ENCODE measurements at places on chromosomes 1 and 21. TPM values are rescaled to one million over a fixed set of nuclear protein-coding genes. Genes with fewer than 3 reads are reported as not detected.

- H3K4me3 ChIP-seq, result no peak overlapping the region
- DNase-seq, result no peak
- no peaks in the 10 kb centered on the region for H3K36me3 ChIP-seq
- H3K4me1 ChIP-seq, result no peaks in the 10 kb centered on the region
These were observed 98.3 kb upstream of the ARHGEF16 start for GRCh38 chr1:3355894-3356826.

Gene TRMT1L
- 28.6 TPM for total RNA-seq

Gene HRNR
- not detected for total RNA-seq

DNA sequence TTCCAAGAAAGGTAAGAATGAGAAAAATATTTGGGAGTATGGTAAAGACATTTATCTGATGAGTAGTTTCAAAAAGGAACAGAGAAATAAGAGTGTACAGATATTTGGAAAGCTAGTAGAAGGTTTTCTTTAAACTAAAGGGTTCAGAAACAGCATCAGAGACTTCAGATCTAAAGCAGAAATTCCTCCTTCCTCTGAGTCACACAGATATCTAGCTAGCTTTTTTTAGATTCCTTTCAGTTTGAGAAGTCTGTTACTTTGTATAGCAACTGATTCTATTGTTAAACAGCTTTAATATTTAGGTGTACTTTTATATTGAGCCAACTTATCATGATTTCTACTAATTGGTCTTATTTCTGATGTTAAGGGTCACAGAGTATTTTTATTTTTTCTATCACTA is 4.7 kb downstream of the AMY2B start:
- H3K4me1 ChIP-seq, result no peaks in the 10 kb centered on the region
- peaks cover 11% of the 10 kb centered on the region for H3K36me3 ChIP-seq
- no peak overlapping the region for H3K4me3 ChIP-seq
- H3K27me3 ChIP-seq, result no peaks in the 10 kb centered on the region
- H3K27ac ChIP-seq, result peak overlapping the region; percentile 11

DNA sequence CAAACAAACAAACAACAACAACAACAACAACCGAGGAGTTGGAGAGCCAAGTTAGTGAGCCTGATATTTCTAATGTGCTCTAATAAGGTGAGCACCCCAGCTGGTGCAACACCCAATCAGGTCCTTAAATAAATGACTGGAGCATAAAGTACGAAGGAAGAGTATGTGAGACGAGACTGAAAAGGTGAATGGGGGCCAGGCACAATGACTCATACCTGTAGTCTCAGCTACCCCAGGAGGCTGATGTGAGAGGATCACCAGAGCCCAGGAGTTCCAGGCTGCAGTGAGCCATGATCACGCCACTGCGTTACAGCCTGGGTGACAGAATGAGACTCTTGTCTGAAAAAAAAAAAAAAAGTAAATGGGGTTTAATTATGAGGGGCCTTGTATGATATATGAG is 152.0 kb upstream of the ZRANB2 start:
- H3K27ac ChIP-seq, result no peak overlapping the region
- no peaks in the 10 kb centered on the region for H3K27me3 ChIP-seq
- H3K4me3 ChIP-seq, result no peak overlapping the region
- H3K36me3 ChIP-seq, result no peaks in the 10 kb centered on the region
- H3K4me1 ChIP-seq, result no peaks in the 10 kb centered on the region
- DNase-seq, result no peak

DNA sequence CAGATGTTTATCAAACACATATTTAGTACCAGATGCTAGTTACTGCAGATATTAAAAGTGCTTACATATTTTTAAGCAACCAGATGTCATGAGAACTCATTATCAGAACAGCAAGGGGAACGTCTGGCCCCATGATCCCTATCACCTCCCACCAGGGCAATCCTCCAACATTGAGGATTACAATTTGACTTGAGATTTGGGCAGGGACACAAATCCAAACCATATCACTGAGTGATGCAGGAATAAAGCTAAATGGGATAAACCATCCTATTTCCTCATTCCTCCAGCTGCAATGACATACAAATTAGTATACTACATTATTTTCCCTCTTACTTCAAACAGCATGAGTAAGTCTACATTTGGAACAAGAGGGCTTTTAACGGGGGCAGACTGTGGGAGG is 3.1 kb upstream of the KCNK2 start:
- H3K4me1 ChIP-seq, result peaks cover 8% of the 10 kb centered on the region
- peaks cover 33% of the 10 kb centered on the region for H3K27me3 ChIP-seq

GRCh38 chr1:3019516-3020051 is 1.7 kb upstream of the ACTRT2 start:
- no peaks in the 10 kb centered on the region for H3K4me1 ChIP-seq
- peaks cover 2% of the 10 kb centered on the region for H3K27me3 ChIP-seq
- peak; percentile 5 for DNase-seq
- no peaks in the 10 kb centered on the region for H3K36me3 ChIP-seq
- no peak overlapping the region for H3K4me3 ChIP-seq

DNA sequence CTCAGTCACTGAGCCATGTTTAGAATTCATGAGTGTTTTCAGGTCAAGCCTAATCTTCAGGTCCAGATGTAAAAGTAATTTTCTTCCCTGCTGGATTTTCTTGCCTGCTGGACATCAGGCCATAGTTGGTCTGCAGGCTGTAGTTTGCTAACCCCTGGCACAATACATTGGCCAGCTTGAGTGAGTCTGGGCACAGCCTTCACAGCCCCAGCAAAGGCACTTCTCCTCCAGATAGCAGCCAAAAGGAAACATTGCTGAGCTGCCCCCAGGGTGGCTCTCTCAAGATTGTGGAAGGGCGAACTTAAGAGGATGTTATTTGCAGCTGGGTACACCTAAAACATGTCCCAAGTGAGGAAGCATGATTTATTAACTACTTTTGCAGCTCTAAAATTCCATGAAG is 126.8 kb downstream of the PIK3R3 start:
- DNase-seq, result no peak
- H3K27me3 ChIP-seq, result no peaks in the 10 kb centered on the region
- no peak overlapping the region for H3K4me3 ChIP-seq
- H3K36me3 ChIP-seq, result peaks cover 25% of the 10 kb centered on the region
- H3K27ac ChIP-seq, result no peak overlapping the region
- no peaks in the 10 kb centered on the region for H3K4me1 ChIP-seq

Gene LRIF1
- 12.9 TPM for total RNA-seq

Gene FCRL2
- not detected for total RNA-seq

DNA sequence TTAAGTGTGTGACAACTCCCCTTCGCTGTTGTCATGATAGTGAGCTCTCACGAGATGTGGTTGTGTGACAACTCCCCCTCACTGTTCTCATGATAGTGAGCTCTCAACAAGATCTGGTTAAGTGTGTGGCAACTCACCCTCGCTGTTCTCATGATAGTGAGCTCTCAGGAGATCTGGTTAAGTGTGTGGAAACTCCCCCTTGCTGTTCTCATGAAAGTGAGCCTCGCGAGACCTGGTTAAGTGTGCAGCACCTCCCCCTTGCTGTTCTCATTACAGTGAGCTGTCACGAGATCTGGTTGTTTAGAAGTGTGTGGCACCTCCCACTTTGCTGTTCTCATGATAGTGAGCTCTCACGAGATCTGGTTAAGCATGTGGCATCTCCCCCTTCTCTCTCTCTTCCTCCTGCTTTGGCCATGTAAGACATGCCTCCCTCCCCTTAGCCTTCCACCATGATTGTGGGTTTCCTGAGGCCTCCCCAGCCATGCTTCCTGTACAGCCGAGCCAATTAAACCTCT is 25.1 kb upstream of the LSS start:
- DNase-seq, result peak; percentile 75
- H3K4me3 ChIP-seq, result no peak overlapping the region
- no peaks in the 10 kb centered on the region for H3K27me3 ChIP-seq

GRCh38 chr1:27436204-27437159 is 44.1 kb downstream of the GPR3 start:
- no peak for DNase-seq
- H3K27me3 ChIP-seq, result no peaks in the 10 kb centered on the region
- peak overlapping the region; percentile 82 for H3K27ac ChIP-seq
- H3K4me3 ChIP-seq, result no peak overlapping the region

Gene LRIG2
- 7.1 TPM for total RNA-seq

DNA sequence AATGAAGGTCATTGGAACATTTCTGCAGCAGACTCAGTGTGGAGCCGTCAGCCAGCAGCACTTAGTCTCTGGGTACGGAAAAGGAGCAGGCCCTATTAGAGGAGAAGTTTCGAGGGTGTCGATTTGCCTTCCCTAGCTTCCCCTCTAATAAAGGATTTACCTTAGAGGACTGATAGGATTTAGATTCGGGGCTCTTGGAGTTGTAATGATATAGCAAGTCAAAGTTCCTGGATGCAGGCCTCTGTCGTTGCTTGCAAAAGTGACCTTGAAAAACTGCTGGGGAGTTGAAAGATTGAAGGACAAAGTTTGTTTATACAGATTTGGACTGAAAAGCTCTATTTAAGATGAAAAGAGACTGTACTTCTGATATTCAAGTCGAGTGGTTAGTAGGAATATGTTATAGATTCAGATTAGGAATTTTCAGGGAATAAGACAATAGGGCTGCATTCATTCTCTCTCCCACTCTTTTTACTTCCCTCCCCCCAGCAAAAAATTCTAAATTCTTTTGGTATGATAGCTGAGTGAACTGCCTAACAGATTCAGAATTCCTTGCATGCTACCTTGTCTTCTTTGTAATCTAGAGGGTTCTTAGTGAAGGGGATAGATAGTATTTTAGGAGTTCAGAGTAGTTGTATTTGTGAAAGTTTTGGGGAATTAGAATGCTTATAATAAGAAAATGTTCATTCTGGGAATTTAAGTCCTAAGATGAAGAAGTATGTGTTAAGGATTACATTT is 19.2 kb downstream of the NFYC start:
- peaks cover 56% of the 10 kb centered on the region for H3K4me1 ChIP-seq
- no peak overlapping the region for H3K4me3 ChIP-seq
- H3K27me3 ChIP-seq, result no peaks in the 10 kb centered on the region
- no peak for DNase-seq
- peak overlapping the region; percentile 52 for H3K27ac ChIP-seq

- H3K4me3 ChIP-seq, result no peak overlapping the region
- DNase-seq, result no peak
- H3K27ac ChIP-seq, result no peak overlapping the region
These were observed 256.7 kb upstream of the CAMK1G start for GRCh38 chr1:209326831-209327230.

DNA sequence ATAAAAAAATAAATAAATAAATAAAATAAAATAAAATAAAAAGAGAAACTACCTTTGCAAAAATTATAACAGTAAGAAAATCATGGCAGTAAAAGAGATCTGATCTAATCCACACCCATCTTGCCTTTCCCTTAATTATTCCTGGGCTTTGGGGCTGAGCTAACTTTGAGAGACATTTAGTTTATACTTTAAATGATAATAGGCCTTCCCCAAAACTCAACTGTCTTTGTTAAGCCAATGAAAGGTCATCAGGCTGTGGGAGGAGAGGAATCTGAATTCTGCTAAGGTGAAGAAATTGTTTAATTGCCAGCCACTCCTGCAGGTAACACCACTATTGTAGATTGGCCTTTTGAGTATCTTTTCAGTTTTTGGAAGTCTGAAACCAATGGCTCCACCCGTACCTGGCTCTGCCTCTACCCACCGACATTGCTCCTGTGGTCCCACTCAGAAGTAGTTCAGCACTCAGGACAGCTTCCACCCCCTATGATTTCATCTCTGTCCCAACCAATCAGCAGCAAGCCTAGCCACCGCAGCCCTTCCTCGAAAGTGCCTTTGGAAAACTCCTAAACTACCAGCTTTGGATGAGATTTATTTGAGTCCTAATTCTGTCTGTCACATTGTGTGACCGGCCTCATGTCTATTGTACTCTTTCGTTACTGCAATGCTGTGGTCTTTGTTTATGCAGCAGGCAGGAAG is 23.0 kb upstream of the PNRC2 start:
- no peak overlapping the region for H3K27ac ChIP-seq
- no peak for DNase-seq
- H3K27me3 ChIP-seq, result no peaks in the 10 kb centered on the region
- H3K36me3 ChIP-seq, result no peaks in the 10 kb centered on the region

Gene SPATA21
- total RNA-seq, result not detected

GRCh38 chr1:110513511-110513910 is 5.5 kb downstream of the KCNA10 start:
- no peaks in the 10 kb centered on the region for H3K36me3 ChIP-seq
- H3K27ac ChIP-seq, result no peak overlapping the region
- H3K27me3 ChIP-seq, result peaks cover 6% of the 10 kb centered on the region

DNA sequence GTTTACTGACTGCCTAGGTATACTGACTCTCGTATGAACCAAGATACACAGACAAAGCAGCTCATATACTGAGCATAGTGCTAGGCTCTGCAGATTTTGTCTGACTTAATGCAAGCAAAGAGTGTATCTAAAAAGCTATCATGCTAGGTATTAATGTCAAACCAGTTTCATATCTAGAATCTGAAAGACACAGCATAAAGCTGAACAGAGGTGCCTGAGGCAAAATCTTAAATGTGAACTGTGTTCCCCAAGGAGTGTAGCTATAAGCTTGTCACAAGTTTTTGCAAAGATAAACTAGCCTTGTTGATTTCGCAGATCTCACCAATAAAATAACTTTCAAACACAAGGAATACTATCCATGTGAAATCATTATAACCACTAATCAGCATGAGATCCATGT is 18.1 kb downstream of the JAK1 start:
- H3K36me3 ChIP-seq, result no peaks in the 10 kb centered on the region
- H3K4me3 ChIP-seq, result no peak overlapping the region
- no peaks in the 10 kb centered on the region for H3K27me3 ChIP-seq
- no peak for DNase-seq
- peaks cover 67% of the 10 kb centered on the region for H3K4me1 ChIP-seq
- H3K27ac ChIP-seq, result peak overlapping the region; percentile 86

DNA sequence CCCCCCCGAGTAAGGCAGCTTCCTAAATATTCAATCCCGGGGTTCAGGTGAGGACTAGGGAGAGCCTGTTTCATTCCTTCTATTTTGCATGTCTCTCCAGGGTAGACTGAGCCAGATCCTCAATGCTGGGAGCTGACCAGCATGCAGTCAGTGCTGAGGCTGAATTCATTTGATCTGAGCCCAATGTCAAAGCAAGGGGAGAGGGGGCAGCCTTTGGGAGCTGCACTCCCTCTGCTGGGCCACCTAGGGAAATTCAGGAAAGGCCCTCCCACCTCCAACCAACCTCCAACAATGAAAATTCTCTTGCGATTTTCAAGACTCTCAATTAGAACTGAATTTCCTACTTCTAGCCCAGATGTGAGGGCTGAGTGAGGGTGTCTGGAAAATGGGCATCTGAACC is 371.2 kb downstream of the NPHP4 start:
- H3K36me3 ChIP-seq, result no peaks in the 10 kb centered on the region
- H3K27ac ChIP-seq, result no peak overlapping the region

Gene BSND
- not detected for total RNA-seq

Gene KRTAP19-1
- not detected for total RNA-seq

DNA sequence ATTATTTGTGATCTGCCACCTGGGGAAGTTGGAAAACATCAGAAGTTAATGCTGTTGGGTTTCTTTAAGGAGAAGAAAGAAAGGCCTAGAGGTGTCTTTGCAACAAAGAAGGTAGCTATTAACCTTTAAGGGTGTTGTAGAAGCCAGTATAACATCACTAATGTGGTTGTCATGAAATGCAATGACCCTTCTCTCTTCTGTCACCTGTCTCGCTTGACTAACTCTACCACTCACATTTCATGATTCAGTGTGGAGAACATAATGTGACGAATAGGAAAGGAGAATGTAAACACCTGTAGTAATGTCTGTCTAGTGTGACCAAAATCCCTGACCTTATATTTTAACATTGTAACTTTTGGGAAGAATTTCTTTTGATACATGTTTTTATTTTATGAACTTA is 211.7 kb upstream of the UBE2U start:
- H3K27me3 ChIP-seq, result peaks cover 3% of the 10 kb centered on the region
- H3K27ac ChIP-seq, result no peak overlapping the region
- no peak for DNase-seq
- H3K36me3 ChIP-seq, result no peaks in the 10 kb centered on the region
- H3K4me1 ChIP-seq, result no peaks in the 10 kb centered on the region

Gene SPATA46
- total RNA-seq, result not detected

All from activated CD4-positive, alpha-beta memory T cell treated with anti-CD3 and anti-CD28 coated beads for 36 hours (primary cell).